Type B pancreatic cell (in vitro differentiated cells): ENCODE measurements at places on chromosomes 1 and 21. TPM values are rescaled to one million over a fixed set of nuclear protein-coding genes. Genes with fewer than 3 reads are reported as not detected.

- DNase-seq, result no peak
These were observed 87.6 kb downstream of the NENF start for GRCh38 chr1:212520299-212520698.

DNA sequence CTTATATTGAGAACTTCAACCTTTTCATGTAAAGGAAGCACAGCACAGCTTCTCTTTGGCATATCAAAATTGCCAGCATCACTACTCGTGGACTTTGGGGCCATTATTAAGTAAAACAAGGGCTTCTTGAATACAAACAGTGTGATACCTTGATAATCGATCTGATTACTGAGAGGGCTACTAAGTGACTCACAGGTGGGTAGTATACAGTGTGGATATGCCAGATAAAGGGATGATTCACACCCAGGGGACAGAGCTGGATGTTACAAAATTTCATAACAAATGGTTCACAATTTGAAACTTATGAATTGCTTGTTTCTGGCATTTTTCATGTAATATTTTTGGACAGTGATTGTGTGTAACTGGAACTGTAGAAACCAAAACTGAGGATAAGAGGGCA lies 15.4 kb downstream of the HDAC1 start:
- no peak for DNase-seq

GRCh38 chr1:83990734-83991133 lies 8.2 kb downstream of the TTLL7 start:
- no peak for DNase-seq

- DNase-seq, result no peak
These were observed 8.7 kb downstream of the GNAT2 start for GRCh38 chr1:109610609-109611307.

- DNase-seq, result no peak
These were observed 14.8 kb upstream of the NCMAP start for GRCh38 chr1:24540906-24541710.

GRCh38 chr1:14704846-14705245 lies 106.4 kb downstream of the KAZN start:
- DNase-seq, result no peak

DNA sequence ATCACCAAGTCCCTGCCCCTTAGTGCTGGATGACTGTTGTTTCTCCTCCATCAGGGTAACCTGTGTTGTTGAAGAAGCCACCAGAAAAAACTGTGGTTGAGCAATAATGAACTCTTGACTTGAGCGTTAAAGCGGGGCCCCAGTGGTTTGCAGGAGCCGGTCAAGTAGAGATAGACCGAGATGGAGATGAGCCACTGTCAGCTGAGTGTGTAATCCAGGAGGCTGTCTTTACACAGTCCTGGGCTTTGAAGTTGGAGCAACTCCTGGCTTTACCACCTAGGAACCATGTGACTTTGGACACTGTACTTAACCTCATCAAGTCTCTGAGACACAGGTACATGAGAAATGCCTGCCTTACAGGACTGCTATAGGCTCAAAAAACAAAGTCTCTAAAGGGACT lies 158.1 kb downstream of the ST6GALNAC3 start:
- no peak for DNase-seq

DNA sequence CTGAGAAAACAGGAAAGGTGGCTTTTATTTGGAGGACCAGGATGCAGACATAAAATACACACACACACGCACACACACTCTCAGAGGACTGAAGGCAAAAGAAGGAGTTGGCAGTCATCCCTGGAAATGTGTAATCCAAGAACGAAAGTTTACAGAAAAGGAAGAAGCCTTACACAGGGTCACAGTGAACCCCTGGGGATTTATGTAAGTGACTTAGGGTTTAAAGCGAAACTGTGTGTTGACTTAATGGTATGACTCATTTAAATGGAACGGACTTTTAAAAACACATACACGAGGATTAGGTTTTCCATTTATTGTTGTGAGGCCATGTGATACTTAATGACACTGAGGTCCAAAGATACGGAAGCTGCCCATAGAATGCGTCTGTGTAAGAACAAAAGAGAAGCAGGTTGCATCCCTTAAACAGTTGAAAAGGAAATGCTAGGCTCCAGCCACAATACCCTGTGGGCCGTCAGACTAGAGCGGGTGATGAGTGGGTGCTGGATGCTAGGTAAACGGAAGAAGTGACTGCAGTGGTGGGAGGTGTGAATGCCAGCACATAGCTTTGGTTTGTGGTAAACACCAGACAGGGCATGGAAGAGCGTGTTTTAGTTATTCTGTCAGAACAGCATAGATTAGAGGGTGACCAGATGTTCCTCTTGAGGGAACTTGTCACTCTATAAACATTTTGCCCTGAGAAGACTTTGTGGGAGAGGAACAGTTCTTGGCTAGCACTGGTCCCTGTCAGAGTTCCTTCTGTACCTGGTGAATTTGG lies 21.6 kb upstream of the BCL10 start:
- no peak for DNase-seq

DNA sequence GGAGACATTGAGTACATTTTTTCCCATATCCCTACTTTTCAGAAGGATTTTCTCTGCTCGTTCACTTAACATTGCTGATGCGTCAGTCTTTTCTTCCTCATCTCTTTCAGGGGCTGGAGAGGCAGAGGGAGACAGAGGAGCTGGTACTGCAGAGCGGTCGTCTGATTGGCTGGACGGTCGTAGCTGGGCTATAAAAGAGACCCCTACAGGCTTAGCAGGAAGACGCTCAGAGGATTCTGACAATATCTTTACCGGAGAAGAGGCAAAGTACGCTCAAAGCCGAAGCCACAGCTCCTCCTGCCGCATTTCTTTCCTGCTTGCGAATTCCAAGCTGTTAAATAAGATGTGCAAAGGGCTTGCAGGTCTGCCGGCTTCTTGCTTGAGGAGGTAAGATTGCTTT lies at the start of gene RGS4:
Gene RGS4 (plus strand): TSS at position 220 of the 400 bp plus-strand sequence. CDS start 124 bp downstream, at position 344.
- DNase-seq, result peak; percentile 73

DNA sequence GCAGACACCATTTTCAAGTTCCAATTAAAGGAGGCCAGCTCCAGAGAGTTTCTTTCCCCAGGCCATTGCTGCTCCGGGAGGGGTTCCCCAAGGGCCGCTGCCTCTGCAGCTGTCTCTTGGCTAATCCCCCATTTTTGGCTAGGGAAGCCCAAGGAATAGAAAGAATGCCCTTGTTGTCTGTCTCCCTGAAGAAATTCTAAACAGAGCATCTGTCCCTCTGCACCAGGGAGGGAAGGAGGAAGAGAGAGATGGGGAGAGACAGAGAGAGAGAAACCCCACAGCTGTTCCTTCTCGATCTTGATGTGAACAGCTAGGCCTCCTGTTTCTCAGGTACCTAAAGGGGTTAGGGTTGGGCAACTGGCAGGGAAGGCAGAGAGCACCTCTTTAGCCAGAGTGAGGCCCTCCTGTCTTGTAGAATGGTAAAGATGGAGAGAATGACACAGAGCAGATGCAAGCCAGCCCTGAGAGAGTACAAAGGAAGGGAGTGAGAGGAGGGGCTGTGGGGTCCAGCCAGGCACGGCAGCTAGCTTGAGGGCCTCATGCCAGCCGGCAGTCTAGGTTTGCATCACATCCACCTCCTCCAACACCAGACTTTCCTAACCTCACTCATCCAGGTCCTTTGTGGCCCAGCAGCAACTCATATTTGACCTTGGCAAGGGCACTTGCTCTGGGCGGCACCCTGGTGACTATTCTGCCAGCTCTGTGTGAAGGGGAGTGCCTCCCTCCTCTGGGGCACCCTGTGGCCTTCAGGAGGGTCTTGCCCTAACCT lies 13.1 kb downstream of the OPTC start:
- no peak for DNase-seq

GRCh38 chr1:164320790-164321731 lies 237.9 kb upstream of the PBX1 start:
- peak; percentile 69 for DNase-seq

DNA sequence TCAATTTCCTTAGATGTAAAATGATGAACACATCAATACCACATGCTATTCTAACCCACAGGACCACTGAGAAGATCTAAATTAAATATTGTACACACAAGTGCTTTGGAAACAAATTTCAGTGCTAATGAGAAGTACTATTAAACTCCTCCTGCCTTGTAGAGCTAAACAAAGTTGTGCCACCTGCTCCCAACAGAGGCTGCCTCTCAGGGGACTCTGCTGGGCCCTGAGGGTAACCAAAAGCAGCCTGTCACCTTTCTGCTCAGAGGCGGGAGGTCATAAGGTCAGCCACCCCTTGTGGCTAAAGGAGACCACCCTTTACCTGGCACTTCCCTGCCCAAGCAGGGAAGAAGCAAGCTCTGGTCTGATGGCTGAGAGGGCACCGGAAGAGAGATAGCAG lies 6.3 kb downstream of the SLC9A1 start:
- DNase-seq, result no peak

GRCh38 chr1:228217551-228218344 lies 9.9 kb downstream of the OBSCN start:
- DNase-seq, result peak; percentile 52

DNA sequence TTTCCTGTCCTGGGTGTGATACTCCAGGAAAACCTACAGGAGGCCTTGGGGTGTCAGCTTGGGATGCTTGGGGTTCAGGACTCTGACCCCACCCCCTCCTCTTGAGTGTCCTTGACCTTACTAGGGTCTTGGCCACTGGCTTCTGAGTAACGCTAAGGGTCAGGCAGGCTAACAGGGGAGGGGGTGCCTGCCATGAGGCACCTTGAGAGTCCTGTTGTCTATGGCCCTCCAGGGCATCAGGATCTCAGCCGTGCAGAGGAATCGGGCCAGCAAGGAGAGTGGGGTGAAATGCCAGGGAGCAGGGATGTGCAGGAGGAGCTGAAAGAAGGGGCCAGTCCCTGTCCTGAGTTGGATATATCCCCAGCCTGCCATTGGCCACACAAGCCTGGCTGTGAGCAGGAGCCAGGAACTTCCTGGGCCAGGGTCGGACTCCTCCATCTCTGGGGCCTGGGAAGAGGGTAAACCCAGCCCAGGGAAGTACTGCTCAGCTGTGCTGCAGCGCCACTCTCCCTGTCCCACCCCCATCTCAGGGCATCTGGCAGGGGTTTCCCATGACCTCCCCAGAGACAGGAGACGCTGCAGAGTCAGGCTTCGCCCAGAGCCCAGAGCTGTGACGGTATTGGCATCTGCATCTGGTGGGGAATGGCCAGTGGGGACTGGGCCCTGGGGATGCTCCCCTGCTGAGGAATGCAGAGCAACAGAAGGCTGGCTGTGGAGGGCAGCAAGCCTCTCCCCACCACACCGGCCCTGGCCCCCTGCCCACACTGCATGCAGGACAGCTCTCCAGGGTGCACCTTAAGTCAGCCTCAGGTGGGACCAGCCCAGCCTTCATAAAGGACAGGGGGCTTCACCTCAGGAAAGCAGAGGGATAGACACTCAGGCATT lies 6.3 kb downstream of the KIF21B start:
- DNase-seq, result no peak

DNA sequence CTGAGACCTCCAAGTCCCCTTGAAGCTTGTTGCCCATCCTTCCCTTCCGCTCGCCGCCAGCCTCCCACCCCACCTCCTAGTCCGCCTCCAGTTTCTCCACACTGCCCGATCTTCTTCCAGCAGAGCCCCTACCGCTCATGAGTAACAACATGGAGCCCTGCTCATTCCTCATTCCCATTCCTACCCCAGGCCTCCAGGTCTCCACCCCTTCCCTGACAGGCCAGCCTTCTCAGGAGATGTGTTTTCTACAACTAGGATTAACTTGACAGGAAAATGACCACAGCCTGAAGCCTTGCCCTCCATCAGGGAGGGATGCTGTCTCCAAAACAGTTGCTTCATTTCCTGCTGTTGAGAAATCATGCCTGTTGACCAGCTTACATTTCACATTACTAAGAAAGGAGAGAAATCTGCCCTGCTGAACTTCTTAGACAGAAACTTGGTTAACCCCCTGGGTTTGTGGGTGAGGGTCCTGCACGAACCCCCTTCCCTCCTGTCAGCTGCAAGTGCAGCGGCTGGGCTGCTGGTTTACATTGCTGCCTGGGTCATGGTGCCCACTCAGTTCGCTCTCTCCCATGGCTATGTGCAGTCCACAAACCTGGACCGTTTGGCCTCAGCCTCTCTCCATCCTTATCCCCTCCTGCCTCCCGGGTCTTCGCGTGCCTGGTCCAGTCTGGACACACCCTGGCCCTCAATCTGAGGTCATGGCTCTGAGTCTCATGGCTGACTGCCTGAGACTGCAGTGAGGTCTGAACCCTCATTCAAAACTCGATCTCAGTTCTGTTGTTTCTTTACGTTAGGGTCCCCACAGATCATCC lies 16.1 kb upstream of the CHI3L1 start:
- no peak for DNase-seq

GRCh38 chr1:182192966-182193365 lies 131.5 kb upstream of the ZNF648 start:
- no peak for DNase-seq

- no peak for DNase-seq
These were observed 86.8 kb downstream of the SLC45A1 start for GRCh38 chr1:8404460-8405370.

DNA sequence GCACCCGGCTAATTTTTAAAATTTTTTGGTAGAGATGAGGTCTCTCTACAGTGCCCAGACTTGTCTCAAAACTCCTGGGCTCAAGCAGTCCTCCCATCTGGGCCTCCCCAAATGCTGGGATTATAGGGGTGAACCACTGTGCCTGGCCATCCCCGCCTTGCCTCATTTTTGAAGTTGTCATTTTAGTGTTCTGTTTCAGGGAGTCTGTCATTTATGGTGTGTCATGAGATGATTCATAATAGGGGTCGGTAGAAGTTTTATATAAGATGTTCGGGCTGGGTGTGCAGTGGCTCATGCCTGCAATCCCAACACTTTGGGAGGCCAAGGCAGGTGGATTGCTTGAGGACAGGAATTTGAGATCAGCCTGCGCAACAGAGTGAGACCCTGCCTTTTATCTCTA lies 8.5 kb downstream of the PRCC start:
- no peak for DNase-seq

DNA sequence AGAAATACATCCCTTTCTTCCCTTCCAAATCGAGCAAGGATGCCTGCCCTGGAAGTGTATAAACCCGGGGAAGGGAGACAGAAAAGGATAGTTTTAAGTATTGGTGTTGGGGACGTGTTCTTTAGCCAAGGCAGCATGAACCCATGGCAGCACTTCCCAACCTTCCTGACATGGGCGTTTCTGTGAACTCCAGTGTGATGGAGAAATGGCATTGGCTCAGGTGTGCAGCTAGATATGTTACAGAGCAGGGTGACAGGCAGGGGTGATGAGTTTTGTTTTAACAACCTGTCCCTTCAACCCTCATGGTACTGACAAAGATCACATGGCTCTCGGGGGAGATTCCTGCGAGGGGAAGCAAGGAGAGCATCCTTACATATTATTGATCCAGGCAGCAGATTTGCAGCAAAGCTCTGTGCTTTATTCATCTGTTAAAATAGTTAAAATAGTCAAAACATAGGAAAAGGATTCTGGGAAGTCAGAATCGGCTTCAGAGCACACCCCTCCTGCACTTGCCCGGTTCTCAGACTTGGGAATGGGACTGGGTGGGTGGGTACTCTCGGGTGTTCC lies 4.0 kb downstream of the MX1 start:
- DNase-seq, result peak; percentile 13

The RIPPLY3 gene
- total RNA-seq, result 0.93 and 3.7 TPM in 2 replicates

The BATF3 gene
- total RNA-seq, result 0.55 and 0.72 TPM in 2 replicates

The KLHDC8A gene
- 0.50 and 3.9 TPM in 2 replicates for total RNA-seq

The CYP4Z1 gene
- not detected in 2 replicates for total RNA-seq

The EDN2 gene
- total RNA-seq, result 0.24 and 1.0 TPM in 2 replicates

The MANEAL gene
- total RNA-seq, result 11.6 and 21.1 TPM in 2 replicates

The FMO4 gene
- 1.6 and 2.5 TPM in 2 replicates for total RNA-seq

The RHBDL2 gene
- 0.80 and 1.2 TPM in 2 replicates for total RNA-seq

The TGFB2 gene
- total RNA-seq, result 18.4 and 207 TPM in 2 replicates

The CAMK1G gene
- total RNA-seq, result 2.0 and 9.4 TPM in 2 replicates

The MATN1 gene
- 0.24 and 0.40 TPM in 2 replicates for total RNA-seq

The CRNN gene
- total RNA-seq, result not detected in 2 replicates

The WNT3A gene
- total RNA-seq, result 0.21 and 6.4 TPM in 2 replicates

The FMO2 gene
- total RNA-seq, result 0.60 TPM in 1 of 2 replicates, not detected in the other
